ENCODE measurements at places on chromosomes 12 and 14.

DNA sequence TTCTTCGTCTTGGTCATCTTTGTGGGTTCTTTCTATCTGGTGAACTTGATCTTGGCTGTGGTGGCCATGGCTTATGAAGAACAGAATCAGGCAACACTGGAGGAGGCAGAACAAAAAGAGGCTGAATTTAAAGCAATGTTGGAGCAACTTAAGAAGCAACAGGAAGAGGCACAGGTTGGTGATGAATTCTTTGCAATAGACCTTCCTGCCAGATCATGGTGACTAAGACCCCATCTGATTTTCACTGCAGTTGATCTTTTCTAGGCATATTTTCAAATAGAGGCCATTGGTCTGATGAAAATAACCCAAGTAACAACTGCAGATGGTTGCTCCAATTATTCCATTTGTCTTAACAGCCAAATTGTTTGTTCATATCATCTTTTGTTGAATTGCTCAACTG, 114.4 kb downstream of the SCN8A start:
- no peak for DNase-seq

- no peak for DNase-seq
Observed at GRCh38 chr12:113228394-113229028, 7.2 kb downstream of the TPCN1 start.

DNA sequence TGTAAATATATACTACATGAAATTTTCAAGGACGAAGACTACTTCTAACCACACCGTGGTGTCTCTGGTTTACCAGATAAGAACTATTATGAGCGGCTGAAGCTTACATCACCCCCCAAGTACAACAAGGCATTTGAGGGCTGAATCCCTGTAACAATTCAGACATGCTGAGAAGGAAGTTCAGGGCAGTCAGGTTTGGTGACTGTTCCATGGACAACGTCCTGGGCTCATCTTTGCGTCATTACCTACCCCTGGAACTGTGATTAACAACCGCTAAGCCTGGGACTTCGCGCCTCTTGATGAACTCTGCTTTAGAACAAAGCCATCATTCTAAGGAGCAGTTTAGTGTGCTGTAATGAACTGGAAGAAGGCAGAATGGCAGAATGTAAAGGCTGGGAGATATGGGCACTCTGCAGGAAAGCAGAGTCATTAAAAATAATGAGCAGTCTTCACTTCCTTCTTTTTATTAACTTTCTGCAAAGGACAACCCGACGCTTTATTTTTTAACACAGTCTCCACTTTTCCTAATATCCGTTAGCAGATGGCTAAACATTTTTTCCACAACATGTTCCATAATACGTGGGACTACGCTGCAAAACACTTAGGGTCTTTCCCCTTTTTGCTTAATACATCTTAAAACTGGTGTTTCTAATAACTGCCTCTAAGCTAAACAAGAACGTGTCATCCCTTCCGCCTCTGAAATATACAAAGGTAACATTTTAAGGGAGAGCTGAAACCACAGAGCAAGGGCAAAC, 263.2 kb downstream of the ADAMTS20 start:
- no peak for DNase-seq

DNA sequence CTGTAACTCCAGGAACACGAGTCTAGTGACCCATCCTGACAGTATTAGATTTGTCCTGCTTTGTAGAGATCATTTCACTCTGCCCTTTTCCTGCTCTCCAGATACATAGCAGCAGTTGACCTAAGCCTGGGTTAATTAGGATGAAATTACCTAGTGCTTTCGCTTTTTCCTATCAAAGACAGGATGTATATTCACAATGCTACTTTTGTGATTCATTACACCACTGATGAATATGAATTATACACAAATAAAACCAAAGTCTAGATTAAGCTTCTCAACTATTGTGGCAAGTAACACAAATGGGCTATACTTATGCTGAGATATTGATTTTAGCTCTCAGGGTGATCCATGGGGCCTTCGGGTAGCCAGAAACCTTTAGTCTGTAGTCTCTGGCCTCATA, 17.9 kb downstream of the CERS5 start:
- no peak for DNase-seq

DNA sequence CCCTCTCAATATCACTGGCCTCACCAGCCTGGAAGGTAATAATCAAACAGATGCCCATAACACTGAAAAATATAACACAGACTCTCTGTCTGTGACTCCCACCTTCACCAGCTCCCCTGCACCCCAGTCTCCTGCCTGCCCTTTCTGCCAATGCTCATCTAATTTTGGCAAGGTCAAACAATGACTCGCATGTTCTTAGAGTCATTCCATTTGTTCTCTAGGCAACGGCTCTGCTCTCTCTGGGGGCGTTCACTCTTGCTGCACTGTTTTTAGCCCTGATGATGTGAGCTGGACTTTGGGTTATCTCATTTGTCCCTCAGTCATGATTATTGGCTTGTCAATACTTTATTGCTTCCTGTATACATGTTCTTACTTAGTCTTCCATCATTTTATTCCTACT, 691.8 kb downstream of the FLRT2 start:
- no peak for DNase-seq

- DNase-seq: peak; percentile 5
Observed at GRCh38 chr14:93712838-93713724, 75.2 kb downstream of the PRIMA1 start.

GRCh38 chr14:85175556-85175955, 354.4 kb upstream of the FLRT2 start:
- DNase-seq: no peak

- no peak for DNase-seq
Observed at GRCh38 chr12:124393831-124394230, 98.9 kb downstream of the RFLNA start.

- peak; percentile 53 for DNase-seq
Observed at GRCh38 chr12:103930787-103931735, 851 bp downstream of the HSP90B1 start.

DNA sequence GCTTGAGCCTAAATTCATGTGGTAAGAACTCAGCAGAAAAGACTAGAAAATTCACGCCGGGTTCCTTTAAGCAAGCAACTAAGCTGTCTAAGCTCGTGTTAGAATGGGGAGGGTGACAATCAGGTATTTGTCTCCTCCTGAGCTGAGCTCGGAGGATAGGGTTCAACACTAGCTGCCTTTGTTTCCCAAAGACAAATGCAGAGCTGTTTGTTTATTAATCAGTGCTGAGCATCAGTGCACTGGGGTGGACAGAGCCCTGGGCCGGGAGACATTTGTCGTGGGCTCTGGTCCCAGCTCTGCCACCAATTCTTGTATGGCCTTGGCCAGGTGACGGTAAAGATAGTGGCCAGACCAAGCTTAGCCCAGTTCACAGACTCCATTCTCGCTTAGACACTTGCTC, 43.7 kb downstream of the DEGS2 start:
- no peak for DNase-seq

- no peak for DNase-seq
Observed at GRCh38 chr14:21529515-21529914, 3.4 kb upstream of the SALL2 start.

GRCh38 chr12:120662879-120663278, 22.5 kb downstream of the CABP1 start:
- no peak for DNase-seq

DNA sequence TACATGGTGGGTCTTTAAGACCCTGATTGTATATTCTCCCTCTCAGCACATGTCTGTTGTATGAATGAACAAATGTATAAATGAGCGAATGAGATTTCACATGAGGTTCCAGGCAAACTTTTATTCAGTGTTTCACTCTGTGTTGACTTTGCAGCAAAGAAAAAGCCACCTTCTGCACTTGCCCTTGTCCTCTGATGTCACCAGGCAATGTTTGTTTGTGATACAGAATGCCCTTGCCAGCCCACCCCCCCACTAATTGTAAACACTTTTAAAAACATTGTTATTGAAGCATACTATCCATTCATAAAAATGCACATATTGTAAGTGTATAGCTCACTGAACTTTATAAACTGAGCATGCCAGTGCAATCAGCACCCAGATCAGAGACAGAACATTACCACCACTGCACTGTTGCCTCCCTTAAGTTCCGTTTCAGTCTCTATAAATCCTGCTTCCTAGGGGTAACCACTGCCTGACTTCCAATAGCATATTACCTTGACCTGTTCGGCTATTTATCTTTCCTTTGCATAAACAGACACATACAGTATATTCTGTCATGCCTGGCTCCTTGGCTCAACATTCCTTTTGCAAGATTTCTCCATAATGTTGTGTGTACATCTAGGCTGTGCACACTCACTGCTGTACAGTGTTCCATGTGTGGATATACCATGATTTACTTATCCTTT, 11.3 kb upstream of the LTA4H start:
- DNase-seq: no peak

DNA sequence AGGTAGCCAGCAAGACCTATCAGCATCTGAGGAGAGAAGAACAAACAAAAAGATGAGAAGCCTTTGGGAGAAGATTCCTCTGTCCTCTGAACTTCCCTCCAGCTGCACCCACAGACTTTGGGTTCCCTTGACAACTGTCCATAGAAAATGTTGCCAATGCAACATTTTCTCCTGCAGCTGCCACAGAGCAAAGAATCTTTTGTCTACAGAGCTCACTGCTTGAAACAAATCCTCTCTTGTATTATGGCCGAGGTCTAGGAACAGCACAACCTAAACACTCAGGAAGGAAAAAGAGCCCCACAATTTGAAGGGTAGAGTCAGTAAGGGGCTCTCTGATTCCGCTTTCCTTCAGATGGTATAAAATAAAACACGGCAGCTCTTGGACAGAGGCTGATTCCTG, 14.3 kb downstream of the POMT2 start:
- no peak for DNase-seq

All from suppressor macrophage treated with lipopolysaccharide for 1 hour (primary cell).